ENCODE measurements at places on chromosomes 2 and 18.

- no peak for DNase-seq
Measured at GRCh38 chr2:22497789-22498188, 887.2 kb upstream of the KLHL29 start.

GRCh38 chr2:67465623-67466022, 68.5 kb downstream of the ETAA1 start:
- DNase-seq, result no peak

DNA sequence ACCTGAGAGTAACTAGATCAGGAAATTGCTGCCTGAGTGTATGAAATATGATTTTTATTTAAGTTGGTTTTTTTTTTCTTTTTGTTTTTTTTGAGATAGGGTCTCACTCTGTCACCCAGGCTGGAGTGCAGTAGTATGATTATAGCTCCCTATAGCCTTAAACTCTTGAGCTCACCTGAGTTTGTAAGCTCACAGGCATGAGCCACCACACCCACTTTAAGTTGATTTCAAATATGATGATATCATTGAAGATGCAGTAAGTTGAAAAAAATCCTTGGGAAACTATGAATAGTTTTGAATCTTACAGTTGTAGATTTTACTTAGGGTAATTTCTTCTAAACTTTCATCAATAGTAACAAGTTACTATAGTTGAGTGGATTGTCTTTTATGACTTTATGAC, 234.7 kb downstream of the ZNF407 start:
- no peak for DNase-seq

DNA sequence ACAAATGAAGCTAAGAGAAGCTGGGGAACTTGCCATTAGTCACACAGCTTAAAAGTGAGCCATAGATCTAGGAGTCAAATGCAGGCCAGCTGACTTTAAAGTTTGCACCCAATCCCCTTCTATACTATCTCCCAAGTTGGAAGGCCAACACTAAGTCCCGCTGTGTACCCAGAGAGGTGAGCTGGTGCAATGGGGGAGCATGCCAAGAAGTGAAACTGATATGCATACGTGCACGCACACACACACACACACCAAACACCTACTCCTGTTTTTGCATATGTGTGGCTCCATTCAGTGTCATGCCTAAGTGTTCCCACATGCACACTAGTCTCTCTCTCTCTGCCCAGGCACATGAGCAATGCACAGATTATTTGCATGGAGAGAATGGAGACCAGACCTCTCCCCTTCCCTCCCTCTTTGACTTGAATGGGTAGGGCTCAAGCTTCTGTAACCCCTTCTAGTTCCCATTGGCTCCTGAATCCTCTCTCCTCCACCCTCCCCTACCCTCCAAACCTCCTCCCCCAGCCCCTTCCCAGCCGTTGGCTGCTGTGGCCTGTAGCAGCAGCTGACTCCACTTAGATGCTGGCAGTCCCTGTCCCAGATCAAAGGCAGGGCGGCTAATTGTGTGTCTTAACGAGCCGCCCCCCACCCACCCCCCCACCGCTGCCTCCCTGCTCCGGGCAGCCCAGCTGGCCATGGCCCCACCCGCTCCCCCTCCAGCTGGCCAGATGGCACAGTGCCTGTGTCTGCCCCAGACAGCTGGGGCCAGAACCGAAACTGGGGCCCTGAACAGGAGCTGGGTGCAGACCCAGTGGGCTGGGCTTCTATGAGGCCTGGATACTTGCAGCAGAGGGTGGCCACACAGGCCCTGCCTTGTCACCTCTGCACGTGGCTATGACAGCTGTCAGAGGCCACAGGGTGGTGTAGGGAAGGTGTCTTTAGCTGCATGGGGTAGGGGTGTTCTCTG, 5.6 kb downstream of the WNT10A start:
- DNase-seq, result no peak

DNA sequence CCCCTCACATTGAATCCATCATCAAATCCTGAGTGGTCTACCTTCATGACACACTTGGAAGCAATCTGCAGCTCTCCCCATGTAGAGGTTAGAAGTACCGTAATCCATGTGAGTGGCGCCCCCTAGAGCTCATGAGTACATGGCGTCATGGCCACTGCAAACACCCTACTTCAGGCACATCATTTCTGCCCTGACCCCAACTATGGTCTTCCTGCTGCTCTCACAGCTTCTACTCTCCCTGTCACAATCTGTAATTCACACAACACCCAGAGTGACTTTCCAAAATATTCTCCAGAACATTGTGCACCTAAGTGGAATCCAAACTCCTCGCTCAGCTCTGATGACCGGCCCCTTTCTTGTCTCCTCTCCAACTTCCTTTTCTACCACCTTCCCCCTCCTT, 141.9 kb downstream of the ANKRD44 start:
- peak; percentile 60 for DNase-seq

DNA sequence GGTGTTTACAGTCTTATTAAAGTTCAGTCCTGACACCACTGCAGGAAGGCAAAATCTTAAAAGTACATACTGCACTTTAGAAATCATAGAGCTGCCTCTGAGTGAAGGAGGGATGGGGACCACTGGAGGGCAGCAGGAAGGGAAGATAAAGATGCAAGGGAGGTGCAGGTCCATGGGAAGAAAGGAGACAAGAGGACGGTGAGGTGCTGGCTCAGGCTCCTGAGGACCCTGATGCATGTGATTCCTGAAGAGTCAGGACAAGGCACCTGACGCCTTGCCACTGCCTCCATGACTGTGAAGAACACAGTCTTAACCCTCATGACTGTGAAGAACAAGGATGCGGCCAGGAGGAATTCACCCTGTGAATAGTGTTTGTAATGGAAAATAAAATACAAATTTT, 116.2 kb upstream of the NPAS2 start:
- no peak for DNase-seq

DNA sequence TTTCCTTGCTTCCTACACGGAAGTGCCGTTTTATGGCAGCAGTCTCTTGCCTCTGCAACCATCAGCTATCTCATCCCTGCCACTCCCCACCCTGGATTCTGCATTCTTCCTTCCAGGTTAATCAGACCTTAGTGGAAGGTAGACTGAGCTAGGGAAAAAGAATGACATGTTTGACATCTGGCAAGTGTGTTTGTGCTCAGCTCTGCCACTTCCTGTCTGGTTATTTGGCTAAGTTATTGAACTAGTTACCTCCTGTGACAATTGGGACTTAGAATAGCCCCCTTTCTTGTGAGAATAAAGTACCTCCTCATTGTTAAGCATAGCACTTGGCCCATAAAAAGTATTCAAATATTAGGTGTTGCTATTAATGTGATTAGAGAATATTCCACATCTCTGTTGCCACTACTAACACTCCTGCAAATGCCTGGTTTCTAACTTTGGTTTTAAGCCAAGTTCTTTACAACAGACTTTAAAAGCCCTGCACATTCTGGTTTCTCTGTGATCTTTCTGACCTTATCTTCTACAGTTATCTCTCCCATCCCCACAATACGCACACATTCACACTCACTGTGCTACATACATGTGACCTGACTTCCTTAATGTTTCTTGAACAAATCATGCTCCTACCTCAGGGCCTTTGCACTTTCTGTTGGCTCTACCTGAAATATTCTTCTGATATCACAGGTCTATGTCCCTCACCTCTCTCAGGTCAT, 10.8 kb upstream of the MAPRE2 start:
- no peak for DNase-seq

DNA sequence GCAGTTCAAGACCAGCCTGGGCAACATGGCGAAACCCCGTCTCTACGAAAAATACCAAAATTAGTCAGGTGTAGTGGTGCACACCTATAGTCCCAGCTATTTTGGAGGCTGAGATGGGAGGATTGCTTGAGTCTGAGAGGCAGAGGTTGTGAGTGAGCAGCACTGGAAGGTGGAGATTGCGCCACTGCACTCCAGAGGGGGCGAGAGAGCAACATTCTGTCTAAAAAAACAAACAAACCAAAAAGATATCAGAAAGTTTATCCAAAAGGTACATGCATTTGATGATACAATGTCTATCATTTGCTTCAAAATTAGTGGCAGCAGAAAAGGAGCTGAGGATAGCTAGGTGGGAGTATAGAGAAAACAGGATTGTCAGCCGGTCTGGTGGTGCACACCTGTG, 39.8 kb upstream of the CABLES1 start:
- DNase-seq, result no peak

- DNase-seq, result no peak
Measured at GRCh38 chr2:97693476-97693875, 19.9 kb upstream of the ZAP70 start.

All from CD8-positive, alpha-beta T cell (primary cell).